Hippocampal formation (tissue), 2 donors: ENCODE measurements at places on chromosomes 13 and 19.

DNA sequence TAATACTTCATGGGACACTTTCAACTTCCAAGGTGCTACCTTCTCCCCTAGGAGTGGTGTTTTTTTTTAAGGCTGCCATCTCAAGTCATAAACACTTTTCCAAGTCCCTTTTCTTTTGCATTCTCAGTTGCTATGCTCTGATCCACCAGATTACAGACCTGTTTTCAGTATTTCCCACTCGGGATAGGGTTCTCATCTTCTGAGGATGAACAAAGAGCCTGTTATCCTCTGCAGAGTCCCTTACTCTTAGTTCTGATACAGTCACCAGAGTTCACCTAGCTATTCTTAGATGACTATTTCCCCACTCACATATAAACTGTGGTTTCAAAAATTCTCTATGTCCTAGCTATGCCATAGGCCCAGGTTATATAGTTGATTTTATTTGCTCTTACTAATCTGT lies 15.9 kb downstream of the ZDHHC20 start:
- no peak for DNase-seq

DNA sequence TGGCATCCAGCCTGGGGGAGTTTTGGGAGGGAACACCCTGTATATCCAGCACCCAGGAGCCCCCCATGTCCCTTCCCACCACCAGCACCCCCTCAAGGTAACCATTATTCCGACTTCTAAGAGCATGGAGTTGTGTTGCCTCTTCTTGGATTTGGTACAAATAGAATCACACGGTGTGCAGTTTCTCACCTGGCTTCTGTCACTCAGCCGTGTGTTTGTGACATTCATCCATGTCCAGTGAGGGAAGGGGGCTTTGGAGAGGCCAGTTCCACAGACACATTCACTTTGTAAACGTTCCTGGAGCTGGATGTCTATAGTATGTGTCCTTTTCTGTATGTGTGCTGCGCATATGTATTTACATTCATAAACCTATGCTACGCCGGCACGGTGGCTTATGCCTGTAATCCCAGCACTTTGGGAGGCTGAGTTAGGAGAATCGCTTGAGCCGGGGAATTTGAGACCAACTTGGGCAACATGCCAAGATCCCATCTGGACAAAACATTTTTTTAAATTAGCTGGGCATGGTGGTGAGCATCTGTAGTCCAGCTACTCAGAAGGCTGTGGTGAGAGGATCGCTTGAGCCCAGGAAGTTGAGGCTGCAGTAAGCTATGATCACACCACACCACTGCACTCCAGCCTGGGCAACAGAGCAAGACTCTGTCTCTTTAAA lies 36.6 kb downstream of the MYH14 start:
- no peak for DNase-seq

GRCh38 chr13:110836605-110836903 lies 78.3 kb downstream of the ANKRD10 start:
- no peak for DNase-seq

GRCh38 chr19:45477713-45478453 lies 10.1 kb downstream of the FOSB start:
- DNase-seq, result no peak

DNA sequence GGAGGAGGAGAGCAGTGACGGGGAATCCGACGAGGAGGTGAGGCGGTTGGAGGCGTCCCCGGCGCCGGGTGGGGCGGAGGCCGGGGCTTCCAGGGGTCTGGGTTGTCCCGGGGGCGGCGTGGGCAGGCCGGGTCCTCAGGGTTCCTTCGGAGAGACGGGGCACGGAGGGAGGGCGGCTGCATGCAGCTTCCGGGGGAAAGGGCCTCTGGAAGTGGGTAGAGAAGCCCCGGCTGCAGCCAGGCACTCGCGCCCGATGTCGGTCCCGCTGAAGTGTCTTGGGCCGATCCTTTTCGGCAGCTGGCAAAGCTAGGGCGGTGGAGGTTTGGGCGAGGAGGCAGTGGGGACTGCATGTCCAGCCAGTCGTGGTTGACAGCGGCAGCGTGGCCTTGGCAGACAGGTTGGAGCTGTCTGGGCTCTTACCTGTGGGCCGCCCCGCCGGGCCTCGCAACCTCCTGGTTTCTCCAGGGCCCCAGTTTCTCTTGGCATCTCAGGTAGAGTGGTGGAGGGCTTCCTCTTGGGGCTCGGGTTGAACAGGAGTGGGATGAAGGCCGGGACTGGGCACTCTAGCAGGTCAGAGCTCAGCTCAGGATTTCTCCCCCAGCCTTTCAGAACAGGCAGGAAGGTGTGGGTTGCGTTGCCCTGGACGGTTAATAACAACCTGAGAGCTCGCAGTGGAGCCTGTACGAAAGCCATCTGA lies 690 bp downstream of the KMT2B start:
- no peak for DNase-seq
